ENCODE measurements at places on chromosomes 3 and 15.

DNA sequence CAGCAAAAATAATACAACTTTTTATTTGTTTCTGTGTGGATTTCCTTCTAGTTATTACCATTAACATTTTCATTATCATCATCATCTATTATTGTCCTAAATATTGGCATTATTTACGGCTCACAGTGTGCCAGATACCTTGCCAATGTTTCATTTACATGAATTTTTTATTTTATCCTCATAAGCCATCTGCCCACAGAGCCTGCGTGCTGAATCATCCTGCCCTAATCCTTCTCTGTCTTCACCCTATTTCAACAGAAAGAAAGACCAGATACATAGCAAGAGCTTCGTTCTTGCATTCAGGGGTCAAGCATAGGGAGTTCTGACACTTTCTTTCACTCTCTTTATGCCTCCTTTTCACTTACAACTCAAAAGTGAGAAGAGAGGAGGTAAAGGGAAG, 82.0 kb downstream of the KCNMB2 start:
- no peak for DNase-seq

- no peak for DNase-seq
Measured at GRCh38 chr3:5205165-5205941, 17.8 kb downstream of the EDEM1 start.

- DNase-seq = no peak
Measured at GRCh38 chr15:67054676-67055075, 10.7 kb upstream of the SMAD3 start.

- no peak for DNase-seq
Measured at GRCh38 chr3:146134348-146135117, 26.5 kb downstream of the PLOD2 start.

DNA sequence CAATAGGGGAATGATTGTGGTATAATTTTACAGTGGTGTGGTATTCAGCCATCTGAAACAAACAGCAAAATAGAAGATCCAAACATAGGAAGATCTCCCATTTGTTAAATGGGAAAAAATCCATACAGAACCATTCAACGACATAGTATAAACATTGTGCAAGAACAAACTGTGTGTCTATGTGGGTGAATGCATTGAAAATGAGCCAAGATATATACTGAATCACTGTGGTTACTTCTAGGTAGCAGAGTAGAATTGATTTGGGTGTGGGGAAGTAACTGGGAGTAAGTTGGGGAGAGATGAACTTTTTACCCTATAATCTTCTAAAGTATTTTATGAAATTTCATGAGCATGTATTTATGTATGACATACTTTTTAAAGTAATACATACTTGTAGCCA, 123.1 kb upstream of the UMPS start:
- no peak for DNase-seq

DNA sequence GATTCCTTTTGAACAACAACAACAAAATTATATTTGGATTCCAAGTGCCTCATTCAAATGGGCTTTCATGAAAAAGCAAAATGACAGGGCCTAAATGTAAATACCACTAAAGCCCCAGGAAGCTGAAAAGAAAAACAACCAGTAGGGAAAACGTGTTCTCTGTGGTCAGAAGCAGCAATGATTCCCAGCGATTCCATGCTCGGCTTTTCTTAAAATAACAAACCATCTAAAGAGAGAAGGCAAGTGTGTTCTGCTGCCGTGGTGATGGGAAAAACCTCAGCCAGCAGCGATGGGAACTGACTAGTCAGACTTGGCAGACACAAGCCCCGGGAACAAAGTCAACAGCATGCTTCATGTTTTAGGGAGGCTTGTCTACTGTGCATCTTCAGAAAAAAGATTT, 153.6 kb downstream of the TNIK start:
- no peak for DNase-seq

Data from retina (tissue), 1 donor.